ENCODE measurements at places on chromosomes 4 and X.

DNA sequence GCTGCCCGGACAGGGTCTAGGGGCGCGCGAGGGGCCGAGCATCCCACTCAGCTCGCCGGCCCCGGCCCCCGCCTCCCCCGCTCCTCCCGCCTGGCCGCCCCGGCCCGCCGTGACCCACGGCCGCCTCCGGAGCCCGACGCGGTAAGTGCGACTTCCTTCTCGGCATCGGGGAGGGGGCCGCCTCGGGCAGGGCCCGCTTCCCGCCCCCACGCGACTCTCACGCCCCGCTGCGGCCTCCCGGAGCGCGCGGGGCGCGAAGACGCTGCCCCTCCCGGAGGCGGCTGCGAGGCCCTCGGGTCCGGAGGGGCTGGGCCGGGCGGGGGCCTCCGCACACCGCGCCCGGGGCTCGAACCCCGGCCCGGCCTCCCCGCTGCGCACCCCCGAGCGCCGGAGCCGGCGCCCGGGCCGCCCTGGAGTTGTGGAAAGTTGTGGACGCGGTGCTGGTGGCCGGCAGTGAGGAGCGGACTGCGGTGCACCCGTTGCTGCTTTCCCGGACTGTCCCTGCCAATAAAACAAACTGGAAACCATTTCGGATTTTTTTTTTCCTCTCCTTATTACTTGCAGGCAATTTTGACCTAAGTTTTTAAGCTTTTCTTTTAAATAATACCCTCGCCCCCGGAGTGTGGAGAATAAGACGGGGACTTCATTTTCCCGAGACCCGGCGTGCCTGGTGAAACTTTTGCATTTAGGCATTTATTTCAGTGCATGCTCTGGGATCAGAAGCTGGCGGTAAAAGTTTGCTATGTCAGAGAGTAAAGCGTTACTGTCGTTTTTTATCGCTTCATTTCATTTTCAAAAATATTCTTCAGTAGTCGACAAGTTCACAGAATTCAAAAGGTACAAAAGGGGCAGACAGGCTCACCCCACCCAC is 13.0 kb upstream of the TMEM156 start:
- no peak for DNase-seq

DNA sequence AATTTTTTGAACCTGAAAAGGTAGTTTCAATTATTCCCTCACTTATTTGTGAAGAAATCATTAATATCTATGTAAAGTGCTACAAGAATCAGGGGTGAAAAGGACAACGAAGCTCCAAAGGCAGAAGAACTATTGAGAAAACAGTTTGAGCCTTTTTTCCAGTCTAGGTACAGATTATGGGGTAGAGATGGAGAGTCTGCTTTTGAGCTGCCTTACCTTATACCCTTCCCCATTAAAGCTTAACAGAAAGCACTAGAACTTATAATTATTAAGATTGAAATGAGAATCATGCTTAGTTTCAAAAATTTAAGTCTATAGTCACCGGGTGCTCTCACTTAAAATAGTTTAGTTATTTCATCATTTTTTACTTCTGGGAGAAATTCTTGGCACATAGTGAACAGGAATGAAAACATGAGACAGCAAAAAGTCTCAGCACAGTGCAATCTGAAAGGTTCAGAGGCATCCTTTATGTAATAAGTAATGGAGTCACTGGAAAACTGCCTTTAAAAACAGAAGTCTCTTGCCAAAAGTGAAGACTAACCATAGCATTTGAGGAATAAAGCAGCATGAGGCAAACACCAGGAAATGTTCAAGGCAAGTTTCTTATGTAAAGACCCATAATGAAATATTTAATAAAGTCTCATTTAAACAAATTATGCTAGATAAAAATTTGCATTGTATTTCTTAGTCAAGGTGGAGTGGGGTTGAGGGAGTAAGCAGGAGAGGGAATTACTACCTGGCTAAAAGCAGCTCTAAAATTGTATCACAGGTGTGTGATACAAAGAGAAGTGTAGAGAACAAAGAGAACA is 5.1 kb upstream of the DCLK2 start:
- DNase-seq = no peak

DNA sequence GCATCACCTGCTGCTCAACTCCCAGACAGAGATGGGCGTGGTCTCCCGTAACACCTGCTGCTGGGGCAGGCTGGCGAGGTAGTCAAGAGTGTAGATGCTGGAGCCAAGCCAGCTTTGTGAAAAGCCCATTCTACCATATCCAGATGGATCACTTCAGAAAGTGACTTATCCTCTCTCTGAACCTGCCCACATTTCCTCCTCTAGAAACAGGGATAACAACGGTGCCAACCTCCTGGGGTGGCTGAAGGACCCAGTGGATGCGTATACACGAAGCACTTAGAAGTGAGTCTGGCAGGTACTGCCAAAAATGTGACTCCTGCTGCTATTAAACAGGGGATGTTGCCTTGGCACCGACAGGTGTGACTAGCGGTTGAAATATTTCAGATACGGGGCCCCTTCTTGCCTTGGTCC is 95.8 kb downstream of the SORBS2 start:
- DNase-seq = no peak

DNA sequence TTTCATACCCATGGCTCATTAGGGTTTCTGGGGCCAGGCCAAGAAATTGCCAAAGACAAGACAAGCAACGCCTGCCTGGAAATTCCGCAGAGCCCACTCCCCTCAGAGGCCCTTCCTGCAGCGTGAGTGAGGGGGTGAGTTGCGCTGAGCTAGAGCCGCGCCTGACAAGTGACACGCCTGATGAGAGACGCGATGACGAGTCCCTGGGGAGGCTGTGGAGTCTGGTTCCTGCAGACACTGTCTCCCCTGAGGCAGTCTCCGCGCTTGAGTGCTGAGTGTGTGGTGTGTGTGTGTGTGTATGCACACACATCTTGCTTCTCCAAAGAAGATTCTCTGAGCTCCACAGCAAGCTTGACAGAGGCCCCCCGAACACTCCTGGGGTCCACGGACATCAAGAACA is 269.8 kb downstream of the BCOR start:
- DNase-seq = no peak

DNA sequence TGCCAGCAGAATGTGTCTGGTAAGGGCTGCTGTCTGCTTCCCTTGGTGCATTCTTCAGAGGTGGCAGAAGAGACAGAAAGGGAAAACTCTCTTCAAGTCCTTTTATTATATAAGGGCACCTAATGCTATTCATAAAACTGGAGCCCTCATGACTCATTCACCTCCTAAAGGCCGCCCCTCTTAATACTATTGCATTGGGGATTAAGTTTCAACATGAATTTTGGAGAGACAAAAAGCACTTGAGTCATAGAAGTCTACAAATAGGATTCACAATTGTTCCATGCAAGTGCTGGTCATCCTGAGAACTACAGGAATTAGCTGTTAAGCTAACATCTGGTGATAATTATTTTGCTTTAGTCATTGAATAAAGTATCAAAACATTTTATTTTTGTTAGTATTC is 349.5 kb downstream of the HS3ST1 start:
- no peak for DNase-seq

DNA sequence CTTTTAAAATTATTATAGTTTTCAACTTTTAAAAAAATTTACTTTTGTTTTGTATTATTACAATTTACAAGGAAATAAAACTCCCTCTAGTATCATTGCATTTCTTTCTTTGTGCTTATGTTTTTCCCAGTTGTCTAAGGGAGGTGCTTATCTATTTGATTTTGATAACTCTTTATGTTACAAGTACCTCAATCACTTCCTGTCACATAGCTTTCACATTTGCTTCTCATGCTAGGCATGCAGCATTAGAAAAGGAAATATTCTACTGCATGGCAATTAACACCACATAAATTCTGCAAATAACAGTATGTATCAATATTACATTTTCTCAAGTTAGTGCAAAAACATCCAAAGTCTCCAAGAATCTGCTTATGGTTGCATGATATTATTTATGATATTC is 180.3 kb upstream of the HS3ST1 start:
- DNase-seq = no peak

- DNase-seq = no peak
Observed at GRCh38 chr4:11463707-11464106, 35.0 kb upstream of the HS3ST1 start.

GRCh38 chrX:66002824-66003680 is 36.8 kb downstream of the VSIG4 start:
- DNase-seq = no peak

- DNase-seq = no peak
Observed at GRCh38 chr4:58514299-58514698, 1404.1 kb upstream of the IGFBP7 start.

DNA sequence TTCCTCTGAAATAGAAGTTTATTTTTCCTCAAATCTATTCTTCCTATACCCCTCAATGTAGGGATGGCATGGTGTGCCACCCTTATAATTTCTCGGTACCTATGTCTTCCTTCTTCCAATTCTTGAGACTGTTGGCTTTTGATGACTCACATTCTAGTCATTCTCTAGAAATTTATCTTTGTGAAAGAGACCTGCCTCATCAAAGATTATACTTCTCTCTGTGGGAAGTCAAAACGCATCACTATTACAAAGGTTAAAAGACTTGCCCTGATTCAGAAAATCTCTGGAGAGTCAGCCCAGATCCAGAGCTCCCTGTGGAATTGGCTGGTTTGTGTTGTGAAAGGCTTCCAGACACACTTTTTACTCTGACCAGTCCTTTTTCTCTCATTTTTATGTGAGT is 65.9 kb upstream of the FSTL5 start:
- no peak for DNase-seq

- DNase-seq = no peak
Observed at GRCh38 chr4:38422850-38423249, 241.1 kb upstream of the KLF3 start.

DNA sequence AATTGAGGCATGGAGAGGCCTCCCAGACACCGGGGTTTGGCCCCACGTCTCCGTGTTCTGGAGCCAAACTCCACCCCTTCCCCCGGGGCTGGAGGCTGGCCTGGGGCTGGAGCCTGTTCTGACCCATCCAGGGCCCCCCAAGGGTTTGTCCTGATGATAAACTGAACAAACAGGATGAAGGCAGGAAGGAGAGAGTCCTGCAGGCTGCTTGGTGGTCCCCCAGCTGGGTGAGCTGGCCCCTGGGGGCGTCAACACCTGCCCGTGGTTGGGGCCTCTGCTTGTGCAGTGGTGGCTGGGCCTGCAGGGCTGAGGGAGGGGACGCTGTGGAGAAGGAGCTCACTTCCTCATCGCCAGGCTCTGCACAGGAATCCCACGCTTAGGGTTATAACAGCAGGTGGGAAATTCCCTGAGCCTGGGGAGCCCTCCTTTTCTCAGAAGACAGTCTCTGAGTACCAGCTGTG is 2.3 kb downstream of the SH3TC1 start:
- DNase-seq = no peak

DNA sequence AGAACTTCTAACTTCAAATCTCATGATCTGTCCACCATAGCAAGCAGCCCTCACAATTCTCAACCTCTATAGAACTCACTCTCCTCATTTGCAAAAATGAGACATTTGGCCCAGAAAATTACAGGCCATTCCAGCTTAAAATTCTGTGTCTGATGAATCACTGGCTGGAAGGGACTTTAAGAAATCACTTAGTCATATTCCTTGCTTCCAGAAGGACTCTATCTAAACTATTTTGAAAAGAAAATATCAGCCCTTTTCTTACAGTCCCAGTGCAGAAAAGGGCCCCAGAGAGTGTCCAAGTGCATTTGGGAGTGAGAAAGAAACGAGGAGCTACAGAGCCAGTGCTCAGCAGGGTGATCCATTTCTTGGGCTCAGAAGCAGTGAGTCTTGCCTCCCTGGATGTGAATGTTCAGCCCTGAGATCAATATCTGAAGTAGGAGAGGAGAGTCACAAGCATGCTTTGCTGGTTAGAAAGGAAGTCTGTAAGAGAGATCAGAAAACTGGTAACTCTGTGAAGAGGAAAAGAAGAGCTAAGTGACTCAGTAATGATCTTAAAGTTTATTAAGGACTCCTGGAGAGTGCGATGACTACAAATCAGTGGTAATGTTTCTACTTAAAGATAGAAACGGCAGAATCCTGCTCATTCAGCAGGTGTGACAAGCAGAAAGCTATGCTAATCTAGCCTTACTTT is 139.8 kb downstream of the PALLD start:
- no peak for DNase-seq

DNA sequence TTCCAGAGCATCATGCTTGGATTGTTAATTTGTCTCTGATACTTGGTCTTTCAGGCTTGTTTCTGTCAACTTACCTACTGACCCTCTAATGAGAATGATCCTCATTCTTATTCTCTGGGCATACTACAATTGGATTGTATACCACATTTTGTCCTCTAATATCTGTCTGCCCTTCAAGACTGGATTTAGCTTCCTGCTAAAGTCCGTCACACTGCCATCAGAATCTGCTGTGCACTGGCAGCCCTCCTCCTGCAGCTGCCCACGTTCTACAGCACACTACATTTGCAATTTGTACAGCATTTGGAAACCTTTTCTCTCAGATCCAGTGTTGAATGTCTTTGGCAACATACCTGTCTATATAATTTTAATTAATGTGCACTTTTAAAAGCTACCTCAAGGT is 183.1 kb downstream of the ZNF330 start:
- DNase-seq = no peak

- DNase-seq = no peak
Observed at GRCh38 chr4:124288706-124289486, 423.6 kb downstream of the ANKRD50 start.

DNA sequence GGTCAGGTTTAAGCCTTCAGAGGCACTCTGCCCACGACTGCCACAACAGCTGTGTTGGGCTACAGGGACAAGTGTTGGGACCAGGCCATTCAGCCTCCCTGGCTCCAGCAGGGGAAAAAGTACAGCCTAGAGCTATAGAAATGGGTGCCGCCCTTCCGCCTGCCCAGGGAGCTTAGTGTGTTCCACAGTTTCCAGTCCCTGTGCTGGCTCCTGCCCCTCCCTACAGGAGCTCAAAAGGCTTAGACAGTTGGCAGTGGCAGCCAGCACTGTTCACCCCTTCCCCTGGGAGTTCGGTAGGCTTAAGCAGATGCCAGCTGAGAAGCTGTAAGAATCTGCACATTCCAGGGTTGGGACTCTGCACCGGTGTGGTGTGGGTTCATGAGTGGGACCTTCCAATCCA is 408.2 kb upstream of the INTU start:
- DNase-seq = no peak

DNA sequence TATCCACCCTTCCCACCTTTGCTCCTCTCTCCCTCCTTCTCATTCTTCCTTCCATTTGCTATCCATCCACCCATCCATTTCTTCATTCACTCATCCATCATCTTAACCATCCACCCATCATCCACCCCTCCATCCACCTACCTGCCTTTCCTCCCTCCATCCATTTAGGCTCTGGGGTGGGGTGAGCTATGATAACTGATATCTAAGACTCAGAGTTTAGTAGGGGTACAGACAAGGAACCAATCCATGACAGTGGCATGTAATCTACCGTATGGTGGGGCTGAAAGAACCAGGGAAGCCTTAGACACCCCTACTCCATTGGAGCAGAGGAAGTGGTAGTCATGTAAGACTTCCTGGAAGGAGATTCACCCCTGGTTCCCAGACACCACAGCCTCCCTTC is 23.2 kb downstream of the PSAPL1 start:
- DNase-seq = no peak

Data from stimulated activated CD8-positive, alpha-beta memory T cell treated with anti-CD3 and anti-CD28 coated beads, Interleukin-4, amount 100 ng/mL, for 4 hours (primary cell).